ENCODE measurements at places on chromosomes 1 and 21.

DNA sequence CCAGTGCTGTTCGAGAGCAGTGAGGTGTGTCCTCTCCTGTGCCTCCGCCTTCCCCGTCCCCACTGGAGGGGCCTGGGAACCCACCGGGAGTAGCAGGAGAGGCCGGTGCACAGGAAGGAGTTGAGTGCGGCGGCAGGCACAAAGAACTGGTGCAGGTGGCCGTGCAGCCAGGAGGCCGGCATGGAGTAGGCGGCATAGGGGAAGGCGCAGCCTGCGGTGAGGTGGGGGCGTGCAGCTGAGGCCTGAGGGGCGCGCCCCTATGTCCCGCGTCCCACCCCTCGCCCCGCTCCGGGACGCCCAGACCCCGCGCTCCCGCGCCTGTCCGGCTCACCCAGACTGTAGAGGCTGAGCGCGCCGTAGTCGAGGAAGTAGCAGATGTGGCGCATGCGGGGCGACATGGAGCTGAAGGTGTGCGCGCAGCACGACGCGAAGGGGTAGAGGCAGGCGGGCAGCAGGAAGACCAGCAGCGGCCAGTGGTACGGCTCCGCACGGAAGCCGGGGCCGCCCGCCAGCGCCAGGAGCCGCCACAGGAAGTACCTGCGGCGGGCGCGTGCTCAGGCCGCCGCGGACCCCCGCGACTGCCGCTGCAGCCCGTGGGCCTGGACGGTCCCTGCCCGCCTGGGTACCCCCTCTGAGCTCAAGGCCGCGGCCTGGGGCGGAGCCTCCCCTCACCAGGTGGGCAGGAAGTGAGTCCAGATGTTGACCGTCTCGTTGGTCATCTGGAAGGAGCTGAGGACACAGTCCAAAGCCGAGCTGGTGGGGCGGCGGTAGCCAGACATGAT lies 2.2 kb downstream of the PAQR6 start:
- peak; percentile 63 for DNase-seq

DNA sequence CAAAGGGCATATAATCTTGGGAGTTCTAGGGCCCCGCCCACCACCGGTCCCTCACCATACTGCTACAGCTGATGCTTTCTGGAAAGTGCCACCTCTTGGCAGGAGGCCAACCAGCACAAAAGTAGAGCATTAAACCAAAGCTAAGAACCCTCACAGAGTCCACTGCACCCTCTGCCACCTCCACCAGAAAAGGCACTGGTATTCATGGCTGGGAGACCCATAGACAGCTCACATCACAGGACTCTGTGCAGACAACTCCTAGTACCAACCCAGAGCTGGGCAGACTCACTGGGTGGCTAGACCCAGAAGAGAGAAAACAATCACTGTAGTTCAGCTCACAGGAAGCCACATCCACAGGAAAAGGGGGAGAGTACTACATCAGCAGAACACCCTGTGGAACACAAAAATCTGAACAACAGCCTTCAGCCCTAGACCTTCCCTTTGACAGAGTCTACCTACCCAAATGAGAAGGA lies 10.8 kb downstream of the THEM4 start:
- DNase-seq = no peak

GRCh38 chr1:204684571-204685235 lies 835 bp downstream of the LRRN2 start:
- DNase-seq = peak; percentile 50

- DNase-seq = no peak
Measured at GRCh38 chr1:21902026-21903012, 34.8 kb downstream of the HSPG2 start.

- DNase-seq = no peak
Measured at GRCh38 chr1:42765269-42765668, 1.6 kb downstream of the P3H1 start.
